ENCODE measurements at places on chromosomes 7 and 10.

- no peak for DNase-seq
Measured at GRCh38 chr10:28202941-28203352, 99.9 kb downstream of the MPP7 start.

- DNase-seq, result no peak
Measured at GRCh38 chr10:28768227-28768626, 90.9 kb downstream of the BAMBI start.

DNA sequence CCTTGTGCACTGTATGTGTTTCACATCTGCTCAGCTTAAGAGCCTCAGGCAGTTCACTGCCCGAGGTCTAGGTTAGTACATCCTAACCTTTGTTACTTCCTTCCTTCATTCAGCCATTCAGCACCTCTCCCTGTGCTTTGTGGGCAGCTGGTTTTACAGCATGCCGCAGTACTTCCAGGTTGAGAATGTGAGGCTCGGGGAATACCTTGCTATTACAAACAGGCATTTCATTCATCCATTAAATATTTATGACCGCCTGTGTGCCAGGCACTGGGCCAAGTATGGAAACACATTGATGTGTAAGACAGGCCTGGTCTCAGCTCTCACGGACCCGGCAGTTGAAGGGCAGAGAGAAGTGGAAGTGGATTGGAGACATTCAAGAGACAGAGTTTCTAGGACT is 82.4 kb downstream of the SHH start:
- no peak for DNase-seq

GRCh38 chr7:74372511-74373111 is 81.1 kb upstream of the GTF2IRD1 start:
- no peak for DNase-seq

GRCh38 chr7:106417273-106417902 is 132.6 kb upstream of the NAMPT start:
- DNase-seq, result no peak

- DNase-seq, result no peak
Measured at GRCh38 chr10:12945690-12946359, 55.7 kb downstream of the CCDC3 start.

GRCh38 chr10:83691791-83692596 is 447.3 kb upstream of the GHITM start:
- DNase-seq, result no peak

Measured in HuH-7.5 (cell line).